ENCODE measurements at places on chromosomes 2 and 18.

GRCh38 chr2:26652361-26653041 is 11.3 kb upstream of the CIB4 start:
- DNase-seq = no peak

GRCh38 chr2:200943527-200944105 is 19.8 kb downstream of the ORC2 start:
- DNase-seq = no peak

DNA sequence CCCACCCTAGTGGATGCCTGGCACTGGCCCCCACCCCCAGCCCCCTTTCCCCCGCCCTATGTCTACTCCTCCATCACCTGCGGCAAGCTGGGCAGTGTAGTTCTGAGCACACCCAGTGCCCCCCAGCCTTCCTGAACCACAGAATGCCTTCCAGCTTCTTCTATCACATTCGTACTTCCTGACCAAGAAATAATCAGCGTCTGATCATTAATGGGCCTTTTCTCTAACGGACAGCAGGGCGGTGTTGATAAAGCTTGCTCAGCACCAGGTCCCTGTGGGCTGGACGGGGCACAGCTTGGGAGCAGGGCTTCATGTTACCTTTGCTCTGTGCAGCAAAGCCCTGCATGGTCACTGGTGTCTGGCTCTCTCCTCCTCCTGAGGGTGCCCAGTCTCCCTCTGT is 15.4 kb downstream of the UXS1 start:
- DNase-seq = no peak

GRCh38 chr18:11752116-11752911 is 63.2 kb downstream of the GNAL start:
- no peak for DNase-seq

DNA sequence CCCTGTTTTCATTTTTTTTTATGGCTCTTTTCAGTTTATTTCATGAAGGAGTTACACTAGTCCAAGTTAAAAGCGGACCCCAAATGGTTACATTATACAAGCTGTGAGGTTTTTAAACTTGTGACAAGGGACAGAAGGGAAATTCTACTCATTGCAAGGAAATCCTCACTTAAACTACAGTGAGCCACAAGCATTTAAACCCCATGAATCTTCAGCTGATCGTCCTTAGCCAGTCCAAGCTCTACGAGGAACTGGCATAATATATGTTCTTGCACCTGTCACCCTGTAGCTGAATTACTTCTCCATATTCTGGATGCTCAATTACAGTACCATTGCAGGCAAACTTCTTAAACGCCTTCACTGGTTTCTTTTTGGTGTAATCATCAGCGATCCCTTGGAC is 64.5 kb downstream of the ASAP2 start:
- no peak for DNase-seq

- no peak for DNase-seq
Observed at GRCh38 chr18:55376387-55376786, 211.6 kb downstream of the TCF4 start.

DNA sequence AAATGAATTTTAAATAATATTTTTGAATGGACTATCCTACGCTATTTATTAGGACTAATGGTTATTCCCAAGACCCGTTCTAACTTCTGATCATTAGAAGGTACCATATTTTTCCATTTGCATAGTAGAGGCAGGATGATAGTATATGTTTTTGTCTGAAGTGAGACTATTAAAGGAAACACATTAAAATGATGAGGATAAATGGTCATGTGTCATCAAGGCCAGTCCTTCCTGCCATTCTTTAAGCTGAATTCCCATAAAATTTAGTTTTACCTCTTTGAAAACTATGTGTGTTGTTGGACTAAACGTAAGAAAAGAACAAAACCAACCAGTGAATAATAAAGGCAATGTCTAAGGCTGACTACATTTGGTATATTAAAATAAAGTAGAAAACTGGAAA is 121.8 kb downstream of the SLC8A1 start:
- no peak for DNase-seq

DNA sequence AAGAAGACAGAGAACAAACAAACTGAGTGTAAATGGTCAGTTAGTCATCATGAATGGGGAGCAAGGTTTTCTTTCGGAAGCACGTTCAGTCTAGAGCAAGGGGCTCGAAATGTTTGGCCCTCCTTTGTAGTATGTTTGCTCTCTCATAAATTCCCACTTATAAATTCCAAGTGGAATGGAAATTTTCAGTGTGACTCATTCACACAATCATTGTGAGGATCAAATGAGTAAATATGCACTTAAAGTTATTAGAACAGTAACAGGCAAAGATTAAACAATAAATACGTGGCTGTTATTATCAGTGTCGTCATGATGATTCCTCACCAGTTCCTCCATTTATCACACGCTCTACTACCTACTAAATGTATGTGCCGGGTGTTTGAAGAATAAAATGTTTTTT is 10.5 kb downstream of the CNGA3 start:
- DNase-seq = no peak

DNA sequence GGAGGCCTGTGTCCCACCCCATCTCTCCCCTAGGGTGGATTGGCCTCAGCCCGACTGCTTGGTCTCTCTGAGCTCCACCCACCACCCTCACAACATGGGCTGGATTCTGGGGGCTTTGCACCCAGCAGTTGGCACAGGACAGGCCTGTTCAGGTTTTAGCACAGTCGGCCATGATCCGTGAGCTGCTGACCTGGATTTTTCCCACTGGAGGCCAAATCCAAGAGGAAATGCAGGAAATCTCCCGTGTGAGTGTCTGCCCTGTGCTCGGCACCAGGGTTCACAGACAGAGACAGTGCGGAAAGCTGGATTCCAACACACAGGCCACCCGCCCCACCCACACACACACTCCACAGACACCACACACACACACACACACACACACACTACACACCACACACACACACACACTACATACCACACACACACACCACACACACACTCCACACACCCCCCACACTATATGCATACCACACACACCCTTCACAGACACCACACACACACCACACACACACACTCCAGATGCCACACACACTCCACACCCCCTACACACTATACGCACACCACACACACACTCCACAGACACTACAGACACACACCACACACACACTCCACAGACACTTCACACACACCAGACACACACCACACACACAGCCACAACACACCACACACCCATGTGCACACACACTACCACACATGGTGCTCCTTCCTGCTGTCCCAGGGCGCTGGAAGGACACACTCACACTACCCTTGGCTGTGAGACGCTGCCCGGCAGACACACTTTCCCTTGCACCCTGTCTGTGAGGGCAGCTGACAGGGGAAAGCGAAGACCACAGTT is 14.1 kb downstream of the MBP start:
- DNase-seq = no peak

DNA sequence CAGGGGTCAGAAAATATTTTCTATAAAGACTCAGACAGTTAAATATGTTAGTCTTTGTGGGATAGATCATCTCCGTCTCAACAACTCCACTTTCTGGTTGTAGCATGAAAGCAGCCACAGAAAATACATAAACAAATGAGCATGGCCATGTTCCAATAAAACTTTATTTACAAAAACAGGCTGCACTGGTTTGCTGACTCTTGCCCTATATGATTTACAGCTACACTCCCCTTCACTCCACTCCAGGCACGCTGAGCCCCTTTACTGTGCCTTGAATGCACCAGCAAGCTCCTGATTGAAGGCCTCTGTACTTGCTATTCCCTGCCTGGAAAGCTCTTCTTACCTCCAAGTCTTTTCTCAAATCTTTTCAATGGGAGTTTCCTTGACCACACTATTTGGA is 5.8 kb upstream of the STAMBP start:
- no peak for DNase-seq

- no peak for DNase-seq
Observed at GRCh38 chr2:43486603-43487002, 109.2 kb downstream of the THADA start.

- no peak for DNase-seq
Observed at GRCh38 chr18:56307354-56308170, 330.8 kb downstream of the TXNL1 start.

DNA sequence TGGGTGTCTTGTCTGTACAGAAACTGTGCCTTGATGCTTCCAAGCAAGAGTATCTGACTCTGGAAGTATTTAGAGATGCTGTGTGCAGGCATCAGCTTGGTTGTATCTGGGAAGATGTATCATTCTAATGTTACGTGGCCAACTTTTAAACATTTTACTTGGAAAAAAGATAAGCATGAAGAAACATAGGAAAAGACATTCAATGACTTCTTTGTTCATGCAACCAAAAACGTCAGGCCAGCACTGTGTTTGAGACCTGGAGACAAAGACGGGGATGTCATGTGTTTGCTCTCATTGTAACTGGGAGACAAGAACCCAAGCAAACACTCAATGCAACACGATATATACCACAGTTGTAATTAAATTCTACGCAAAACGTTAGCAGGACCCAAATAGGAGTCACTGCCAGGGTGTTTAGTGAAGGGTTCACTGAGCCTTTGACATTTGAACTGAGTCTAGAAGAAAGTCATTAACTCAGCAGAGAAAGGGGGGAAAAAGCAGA is 8.9 kb upstream of the SESTD1 start:
- no peak for DNase-seq

DNA sequence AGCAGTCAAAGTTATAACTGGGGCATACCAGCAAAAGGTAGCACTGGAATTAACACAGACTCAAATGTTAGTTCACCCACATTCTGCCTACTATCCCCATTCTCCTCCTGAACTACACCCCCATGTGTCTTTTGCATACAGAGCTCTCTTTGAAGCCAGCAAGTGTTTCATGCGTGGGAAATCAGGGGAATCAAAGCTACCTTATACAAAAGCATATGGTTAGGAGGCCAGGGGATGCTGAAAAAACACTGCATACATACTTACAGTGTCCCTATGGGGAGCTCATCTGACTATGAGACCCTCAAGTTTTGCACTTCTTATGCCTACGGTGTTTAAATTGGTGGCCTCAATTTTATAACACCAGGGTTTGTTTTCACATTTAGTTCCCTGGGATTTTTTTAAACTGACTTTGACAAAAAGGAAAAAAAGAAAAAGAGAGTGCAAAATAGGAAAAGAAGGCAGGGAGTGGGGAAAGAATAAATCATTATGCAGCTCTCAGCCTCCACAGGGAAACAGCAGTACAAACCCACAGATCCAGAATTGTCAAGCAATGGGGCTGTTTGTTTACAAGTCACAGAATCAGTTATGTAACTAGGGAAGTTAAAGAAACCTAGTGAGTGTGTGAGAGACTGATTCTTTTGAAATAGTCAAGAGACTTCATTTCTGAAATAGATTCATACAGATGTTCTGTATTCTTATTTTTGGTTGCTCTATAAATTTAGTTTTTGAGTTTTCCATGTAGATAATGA is 20.1 kb upstream of the PPP3R1 start:
- no peak for DNase-seq

- no peak for DNase-seq
Observed at GRCh38 chr18:68588169-68588568, 126.7 kb downstream of the TMX3 start.

DNA sequence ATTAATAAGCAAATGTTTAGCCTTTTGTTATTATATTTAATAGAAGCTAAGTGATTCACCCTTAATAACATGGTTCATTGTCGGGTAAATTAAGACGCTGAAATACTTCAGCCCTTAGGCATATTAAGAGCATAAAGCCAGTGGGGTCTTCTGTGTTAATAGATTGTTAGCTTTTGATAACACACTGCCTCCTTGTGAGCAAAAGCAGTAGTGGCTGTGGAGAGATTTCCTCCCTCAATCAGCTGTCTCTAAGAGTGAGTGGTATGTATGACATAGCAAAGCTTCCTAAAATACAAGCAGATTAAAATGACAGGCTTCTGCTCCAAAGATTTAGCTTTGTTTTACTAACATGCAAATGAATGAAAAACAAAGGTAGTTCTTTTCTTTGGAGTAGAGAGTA is 143.7 kb upstream of the SYT4 start:
- DNase-seq = no peak

DNA sequence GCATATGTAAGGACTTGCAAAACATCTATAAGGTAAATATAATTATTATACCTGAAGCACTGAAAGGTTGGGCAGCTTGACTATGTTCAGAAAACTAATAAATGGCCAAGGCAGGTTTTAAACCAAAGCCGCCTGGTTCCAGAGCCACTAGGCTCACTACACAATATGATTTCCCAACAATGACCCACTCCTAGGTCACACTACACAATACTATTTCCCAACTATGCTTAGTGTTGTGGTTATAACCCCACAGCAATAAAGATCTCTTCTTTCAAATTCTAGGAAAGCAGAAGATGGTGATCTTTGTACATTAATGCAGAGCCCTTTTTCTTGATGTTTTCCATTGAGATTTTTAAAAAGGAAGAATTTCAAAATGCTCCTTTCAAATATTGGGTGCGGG is 180.4 kb downstream of the CYRIA start:
- no peak for DNase-seq

- DNase-seq = no peak
Observed at GRCh38 chr2:207469943-207470729, 59.6 kb upstream of the CREB1 start.

GRCh38 chr2:12486205-12487118 is 230.3 kb upstream of the TRIB2 start:
- DNase-seq = no peak

DNA sequence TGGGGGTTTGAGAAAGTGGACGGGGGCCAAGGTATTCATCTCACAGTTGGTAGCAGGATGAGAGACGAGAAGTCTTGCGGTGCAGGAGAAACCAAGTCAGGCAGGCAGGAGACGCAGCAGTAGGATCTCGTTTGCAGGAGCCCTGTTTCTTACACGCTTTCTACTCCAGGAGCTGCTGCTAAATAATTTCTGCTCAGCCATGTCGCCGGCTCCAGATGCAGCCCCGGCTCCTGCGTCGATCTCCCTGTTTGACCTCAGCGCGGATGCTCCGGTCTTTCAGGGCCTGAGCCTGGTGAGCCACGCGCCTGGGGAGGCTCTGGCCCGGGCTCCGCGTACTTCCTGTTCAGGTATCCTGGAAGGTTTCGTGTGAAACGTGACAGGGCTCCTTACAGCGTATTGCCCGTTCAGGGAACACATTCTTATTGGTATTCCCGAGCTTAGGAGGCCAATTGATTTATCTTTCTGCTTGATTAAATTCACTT is 494 bp downstream of the ANKZF1 start:
- no peak for DNase-seq

GRCh38 chr2:8624855-8625398 is 56.9 kb upstream of the ID2 start:
- no peak for DNase-seq

GRCh38 chr2:191618046-191618780 is 59.7 kb upstream of the NABP1 start:
- no peak for DNase-seq

GRCh38 chr2:186503827-186504606 is 18.0 kb downstream of the ZC3H15 start:
- no peak for DNase-seq

DNA sequence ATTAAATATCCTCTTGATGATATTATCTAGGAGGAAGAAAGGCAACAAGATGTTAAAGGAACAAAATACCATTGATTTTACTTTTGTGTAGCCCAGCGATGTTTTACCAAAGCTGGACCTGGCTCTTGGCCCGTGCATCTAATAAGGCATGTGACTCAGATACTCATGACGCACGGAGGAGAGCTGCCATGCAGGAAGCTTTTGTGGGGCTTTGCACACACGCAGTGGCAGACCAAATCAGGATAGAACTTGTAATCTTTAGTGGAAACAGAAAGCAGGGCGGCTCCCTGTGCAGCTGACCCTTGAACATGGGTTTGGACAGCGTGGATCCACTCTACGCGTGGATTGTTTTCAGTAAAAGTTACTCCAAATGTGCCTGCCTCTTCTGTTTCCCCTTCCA is 190.0 kb downstream of the NAPG start:
- DNase-seq = no peak
